ENCODE measurements at places on chromosomes 7 and 10.

DNA sequence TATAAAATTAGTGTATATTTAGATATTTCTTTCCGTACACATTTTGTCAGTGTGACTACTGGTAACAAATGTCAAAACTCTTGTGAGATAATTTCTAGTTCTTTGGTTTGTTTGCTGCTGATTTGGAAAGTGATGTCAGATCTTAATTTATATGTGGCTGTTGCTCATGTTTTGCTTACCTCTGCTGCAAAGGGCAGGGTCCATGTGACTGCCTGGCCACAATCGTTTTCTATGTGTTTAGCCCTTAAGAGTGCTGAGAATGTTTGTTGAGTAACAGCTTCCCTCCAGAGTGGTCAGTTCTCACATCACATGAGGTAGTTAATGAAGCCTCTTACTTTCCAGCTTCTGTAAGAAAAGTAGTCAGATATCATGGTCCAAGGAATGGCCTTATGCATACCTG is 4.2 kb downstream of the NRBF2 start:
- peak; percentile 45 for DNase-seq

- DNase-seq, result no peak
Observed at GRCh38 chr7:98281757-98282606, 496 bp downstream of the BRI3 start.

- DNase-seq, result no peak
Observed at GRCh38 chr7:70681469-70682350, 450.2 kb upstream of the GALNT17 start.

DNA sequence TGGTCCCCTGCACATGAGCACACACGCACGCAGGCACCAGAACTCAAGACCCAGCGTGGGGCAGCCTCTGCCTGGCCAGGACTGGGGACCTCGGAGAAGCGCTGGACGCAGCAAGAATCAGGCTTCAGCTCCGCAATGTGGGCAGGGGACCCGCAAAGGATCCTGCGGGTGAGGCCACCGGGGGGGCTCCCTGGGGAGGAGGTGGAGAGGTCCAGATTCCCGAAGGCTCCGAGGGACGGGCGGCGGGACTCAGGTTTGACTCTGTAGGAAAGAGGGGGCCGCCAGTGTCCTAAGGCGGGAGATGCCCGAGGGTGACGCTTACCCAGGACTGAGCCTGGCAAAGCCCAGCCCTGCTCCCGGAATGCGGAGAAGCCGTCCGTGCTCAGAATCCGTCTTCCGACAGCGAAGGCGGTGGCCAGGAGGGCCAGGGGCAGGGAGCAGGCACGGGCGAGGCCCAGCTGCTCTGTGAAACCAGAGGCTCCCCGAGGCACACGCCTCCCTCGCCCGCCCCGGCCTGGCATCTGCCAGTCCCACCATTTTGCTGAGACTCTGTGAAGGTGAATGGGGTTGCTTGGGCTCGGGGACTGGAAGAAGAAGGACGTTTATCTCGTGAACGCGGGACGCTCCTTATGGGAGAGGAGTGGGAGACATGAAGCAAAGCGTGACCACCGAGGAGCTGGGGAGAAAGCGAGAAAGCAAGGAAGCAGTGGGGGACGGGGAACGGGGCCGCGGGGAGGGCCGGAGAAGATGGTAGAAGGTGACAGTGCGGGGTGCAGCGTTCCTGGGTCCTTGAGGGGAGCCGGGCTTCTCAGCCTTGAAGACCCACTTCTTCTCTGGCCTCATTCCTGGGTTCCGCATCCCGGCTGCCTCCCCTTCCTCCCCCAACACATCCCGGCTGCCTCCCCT is 489.2 kb downstream of the PTPRN2 start:
- DNase-seq, result no peak

DNA sequence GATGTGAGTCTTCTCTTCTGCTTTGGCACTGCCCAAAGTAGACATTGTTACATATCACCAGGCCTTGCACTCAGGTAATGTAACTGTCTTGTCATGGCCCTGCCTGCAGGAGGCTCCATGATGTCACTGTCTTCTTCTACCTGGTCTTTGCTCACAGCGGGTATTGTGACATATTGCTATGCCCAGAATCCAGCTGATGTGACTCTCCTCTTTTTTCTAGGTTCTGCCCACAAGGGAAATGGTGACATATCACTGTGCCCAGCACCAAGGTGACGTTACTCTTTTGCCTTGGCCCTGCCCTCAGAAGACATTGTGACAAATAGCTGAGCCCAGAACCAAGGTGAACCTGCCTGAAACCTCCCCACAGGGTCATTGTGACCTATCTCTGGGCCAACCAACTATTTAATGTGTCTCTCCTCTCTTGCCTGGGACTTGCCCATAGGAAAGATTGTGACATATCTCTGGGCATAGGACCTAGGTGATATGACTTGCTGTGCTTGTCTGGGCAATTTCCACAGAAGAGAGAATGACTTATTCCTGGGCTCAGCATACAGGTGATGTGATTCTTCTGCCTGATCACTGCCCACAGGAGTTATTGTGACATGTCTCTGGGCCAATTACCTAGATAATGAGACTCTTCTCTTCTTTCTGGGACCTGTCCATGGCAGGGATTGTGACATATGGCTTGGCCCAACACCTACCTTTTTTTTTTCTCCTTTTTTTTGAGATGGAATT is 26.5 kb upstream of the ZNF107 start:
- no peak for DNase-seq

DNA sequence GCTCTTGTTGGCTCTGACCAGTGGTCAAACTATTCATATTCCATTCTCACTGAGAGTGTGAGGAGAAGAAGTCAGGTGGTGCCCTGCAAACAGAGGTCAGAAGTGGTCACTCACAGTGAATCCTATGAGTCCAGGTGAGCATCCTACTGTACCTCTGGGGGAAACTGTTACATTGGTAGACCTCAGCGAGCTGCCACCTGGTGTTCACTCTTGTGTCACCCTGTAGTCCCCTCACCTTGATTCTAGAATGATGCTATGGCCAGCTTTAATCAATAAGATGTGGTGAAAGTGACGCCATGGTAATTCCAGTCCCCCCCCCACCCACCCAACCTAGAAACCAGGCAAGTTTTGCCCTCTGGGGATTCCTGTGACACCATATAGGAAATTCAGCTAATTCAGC is 1.2 kb upstream of the AMPH start:
- DNase-seq, result no peak

DNA sequence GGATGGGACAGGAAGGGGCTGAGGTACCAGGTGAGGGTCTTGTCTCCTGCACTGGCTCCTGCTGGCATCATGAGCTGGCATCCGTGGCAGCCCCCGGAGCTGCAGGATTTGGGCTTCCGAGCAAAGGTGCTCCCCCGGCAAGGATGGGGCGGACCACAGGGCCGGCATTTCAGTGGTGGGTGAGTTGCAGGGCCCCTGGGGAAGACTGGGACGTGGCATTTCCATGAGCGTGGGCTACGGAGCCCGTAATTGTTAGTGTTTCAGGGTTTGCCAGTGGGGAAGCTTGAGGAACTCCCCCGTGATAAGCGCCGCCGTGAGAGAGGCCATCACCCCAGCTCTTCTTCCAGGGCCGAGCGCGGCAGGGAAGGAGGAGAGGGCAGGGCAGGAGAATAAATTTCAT is 235.6 kb downstream of the MGMT start:
- no peak for DNase-seq

GRCh38 chr10:92965314-92965713 is 95.3 kb upstream of the CYP26C1 start:
- peak; percentile 73 for DNase-seq

DNA sequence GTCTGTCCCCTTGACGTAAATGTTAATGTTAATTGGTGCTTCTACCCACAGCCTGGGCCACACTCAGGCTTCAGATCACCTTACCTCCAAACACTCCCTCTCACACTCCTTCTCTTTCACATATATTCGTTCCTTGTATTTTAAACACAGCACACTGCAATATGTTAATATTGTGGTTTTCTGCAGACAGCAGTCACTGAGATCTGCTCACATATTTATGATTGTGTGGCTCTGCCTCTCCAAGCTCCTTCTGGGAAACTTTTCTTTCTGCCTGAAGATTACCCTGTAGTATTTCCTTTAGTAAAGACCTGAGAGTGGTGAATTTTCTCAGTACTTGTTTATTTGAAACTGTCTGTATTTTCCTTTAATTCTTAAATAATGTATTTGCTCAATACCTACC is 104.7 kb downstream of the VWC2 start:
- DNase-seq, result no peak

DNA sequence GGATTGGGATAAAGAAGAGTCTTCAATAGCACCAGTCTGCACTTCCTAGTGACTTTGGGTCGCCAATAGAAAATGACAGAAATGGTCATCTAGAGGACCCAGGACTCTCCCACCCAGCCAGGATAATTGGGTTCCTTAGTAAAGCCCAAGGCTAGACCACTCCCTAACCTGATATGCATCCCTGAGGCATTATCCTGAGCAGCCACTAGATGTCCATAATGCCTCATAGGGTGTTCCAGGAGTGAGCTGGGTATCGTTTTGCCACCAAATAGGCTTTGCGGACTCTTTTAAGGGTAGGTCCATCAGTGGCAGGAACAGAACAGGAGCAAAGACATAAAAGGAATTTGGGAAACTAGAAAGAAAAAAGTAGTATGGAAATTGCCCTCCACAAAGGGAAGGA is 4.5 kb upstream of the LRRC4 start:
- no peak for DNase-seq

DNA sequence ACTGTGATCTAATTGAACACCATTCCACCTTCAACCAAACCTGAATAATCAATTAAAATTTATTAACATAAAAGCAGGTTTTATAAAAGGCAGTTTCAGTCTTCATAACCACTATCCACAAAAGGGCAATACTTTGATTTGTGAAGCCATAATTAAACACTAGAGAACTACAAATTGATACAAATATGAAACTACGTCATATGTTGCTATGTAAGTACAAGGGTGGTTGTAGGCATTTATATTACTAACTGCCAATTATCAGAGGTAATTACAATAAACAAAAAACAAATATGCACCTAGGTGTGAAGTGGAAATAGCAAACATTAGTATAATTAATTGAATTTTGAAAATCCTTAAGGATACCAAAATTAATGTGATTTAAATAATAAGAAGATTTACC is 368.5 kb upstream of the PCDH15 start:
- no peak for DNase-seq

GRCh38 chr10:72276013-72276387 is 2.3 kb downstream of the DDIT4 start:
- peak; percentile 35 for DNase-seq

DNA sequence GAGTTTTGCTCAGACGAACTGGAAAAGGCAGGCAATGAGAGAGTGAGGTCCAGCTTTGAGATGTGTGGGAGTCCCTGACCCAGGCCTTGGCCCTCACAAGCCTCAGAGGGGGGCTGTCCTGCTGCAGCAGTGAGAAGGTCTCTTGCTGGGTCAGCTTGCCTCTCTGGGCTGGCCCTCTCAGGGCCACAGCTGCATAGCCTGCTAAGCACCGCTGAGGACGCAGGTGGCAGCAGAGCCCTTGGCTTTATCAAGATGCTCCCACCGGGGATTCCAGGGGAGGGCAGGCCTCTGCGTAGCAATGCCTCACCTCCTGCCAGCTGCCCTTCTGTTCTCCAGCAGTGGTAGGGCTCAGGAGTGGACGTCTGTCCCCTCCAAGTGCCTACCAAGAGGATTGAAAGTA is 128.7 kb downstream of the COBL start:
- no peak for DNase-seq

- no peak for DNase-seq
Observed at GRCh38 chr7:48454750-48455192, 283.5 kb downstream of the ABCA13 start.

- peak; percentile 75 for DNase-seq
Observed at GRCh38 chr7:130910949-130911944, 177.2 kb upstream of the KLF14 start.
